ENCODE measurements at places on chromosomes 5 and 9.

GRCh38 chr9:93185266-93186214 is 1.6 kb downstream of the WNK2 start:
- DNase-seq, result no peak

GRCh38 chr5:151718646-151719045 is 31.9 kb upstream of the SPARC start:
- DNase-seq, result no peak

GRCh38 chr9:3441197-3441816 is 84.5 kb downstream of the RFX3 start:
- DNase-seq, result peak; percentile 100

DNA sequence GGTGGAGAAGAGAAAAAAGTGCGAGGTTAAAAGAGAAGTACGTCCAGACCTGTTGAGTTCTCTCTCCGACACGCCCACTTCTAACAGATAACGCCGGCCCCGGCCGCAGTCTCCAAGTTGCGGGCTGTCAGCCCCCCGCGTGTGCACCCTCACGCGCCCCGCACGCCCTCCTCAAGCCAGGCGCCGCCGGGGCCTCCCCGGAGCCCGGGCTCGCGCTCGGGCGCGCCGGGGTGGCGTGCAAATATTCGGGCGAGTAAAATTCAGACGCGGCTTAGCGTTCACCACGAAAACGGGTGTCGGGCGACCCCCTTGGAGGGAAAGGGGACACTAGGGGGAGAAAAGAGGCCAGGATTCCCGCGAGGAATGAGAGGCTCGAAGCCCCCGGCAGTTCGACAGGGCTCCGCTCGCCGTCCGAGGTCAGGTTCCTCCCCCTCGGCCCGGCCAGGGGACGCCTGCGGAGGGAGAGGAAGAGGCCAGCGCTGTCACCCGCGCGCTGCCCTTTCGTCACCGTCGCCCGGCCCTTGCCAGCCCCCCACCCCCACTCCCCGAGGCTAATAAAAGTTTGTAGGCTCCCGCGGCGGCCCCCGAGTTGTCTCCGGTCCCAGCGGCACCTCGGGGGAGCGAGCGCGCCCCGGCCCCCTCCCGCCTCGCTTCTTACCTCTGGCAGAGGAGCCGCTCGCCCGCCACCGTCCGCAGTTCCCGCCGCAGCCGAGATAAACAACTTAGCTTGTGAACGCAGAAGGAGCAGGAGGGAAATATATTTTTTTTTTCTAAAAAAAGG is 743 bp downstream of the NR3C1 start:
- peak; percentile 83 for DNase-seq

DNA sequence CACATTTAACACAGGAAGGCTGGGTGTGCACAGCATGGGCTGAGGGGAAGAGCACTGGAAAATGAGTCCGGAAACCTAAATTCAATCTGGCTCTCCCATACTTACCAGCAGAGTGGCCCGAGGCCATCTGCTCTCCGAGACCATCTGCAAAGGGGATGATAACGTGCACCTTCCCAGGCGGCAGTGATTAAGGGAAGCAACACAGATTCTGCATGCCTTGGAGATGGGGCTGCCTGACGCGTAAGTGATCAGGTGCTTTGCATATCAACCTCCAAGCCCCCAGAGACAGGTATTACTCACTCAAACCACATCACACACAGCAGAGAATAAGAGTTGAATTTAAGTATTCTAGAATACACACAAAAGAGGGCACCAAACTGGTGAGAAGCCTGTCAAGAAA is 9.1 kb downstream of the EPB41L4B start:
- DNase-seq, result no peak

- peak; percentile 87 for DNase-seq
These were observed 51.5 kb upstream of the RNU6ATAC start for GRCh38 chr9:134215699-134216448.

- no peak for DNase-seq
These were observed 104.6 kb upstream of the LRRTM2 start for GRCh38 chr5:138979684-138980280.

GRCh38 chr5:104821606-104822005 is 1259.0 kb upstream of the NUDT12 start:
- no peak for DNase-seq

GRCh38 chr9:18263377-18263776 is 210.6 kb upstream of the ADAMTSL1 start:
- no peak for DNase-seq

DNA sequence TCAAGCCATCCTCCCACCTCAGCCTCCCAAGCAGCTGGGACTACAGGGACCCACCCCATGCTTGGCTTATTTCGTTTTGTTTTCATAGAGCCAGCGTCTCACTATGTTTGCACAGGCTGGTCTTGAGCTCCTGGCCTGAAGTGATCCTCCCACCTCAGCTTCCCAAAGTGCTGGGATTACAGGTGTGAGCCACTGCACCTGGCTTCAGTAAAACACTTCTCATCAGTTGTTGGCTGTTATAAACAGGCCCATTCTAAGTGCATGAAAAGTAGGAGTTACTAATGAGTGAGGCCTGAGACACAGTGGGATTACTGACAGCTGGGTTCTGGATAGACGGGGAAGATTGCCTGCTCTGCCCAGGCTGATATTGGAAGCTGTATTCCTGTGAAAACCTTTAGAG is 3.5 kb downstream of the CRB2 start:
- no peak for DNase-seq

DNA sequence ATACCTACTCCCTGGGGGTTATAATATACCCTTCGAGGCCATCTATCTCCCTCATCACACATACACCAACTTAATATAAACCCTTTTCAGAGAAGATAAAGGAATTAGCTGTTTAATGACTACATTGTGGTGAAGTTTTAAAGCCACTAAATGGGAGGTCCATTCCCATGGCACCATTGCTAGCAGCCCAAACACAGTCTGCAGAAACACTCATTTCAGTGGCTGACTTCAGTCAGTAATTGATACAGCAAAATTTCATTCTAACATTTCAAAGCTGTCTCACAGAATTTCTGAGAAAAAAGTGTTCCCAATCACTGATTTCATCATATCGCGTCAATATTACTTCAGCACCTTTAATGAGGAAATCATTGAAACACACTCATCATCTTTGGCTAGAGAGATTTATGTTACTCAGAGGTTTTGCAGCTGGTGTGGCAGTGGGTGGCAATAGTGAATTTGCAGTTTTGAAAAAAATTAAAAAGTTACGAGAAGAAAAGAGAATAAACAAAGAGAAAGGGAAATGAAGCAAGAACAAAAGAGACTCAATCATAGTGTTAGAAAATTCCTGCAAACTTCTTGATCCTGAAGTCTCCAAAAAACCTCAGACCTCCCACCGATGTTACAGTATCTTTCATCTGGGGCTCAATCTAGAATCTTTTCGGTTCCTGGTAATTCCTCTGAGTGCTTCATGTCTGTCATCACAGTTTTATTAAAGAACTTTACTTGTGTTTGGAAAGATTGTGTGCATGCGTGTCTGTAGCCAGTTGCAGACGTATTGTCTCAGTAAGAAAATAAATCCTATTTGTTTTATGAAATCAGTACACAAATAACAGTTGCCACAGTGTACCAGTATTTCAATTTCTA is 105.0 kb downstream of the ERCC6L2 start:
- no peak for DNase-seq

Measured in OCI-M1 (cell line).